Naive thymus-derived CD4-positive, alpha-beta T cell (primary cell): ENCODE measurements at places on chromosomes 6 and 20.

DNA sequence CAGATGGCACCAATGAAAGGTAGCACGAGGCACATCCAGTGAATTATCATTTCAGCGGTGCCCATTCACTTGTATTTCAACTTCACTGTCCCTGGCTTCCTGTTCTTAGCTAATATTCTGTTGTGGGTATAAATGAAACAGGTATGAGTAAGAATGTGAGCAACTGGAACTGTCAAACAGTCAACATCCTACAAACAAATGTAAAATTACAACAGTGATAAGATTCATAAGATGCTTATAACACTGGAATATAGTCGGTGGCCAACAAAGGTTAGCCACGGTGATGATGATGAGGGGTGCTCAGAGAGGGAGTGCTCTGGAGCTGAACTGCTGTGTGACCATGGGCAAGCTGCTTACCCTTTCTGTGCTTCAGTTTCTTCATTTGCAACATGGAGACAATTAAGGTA, 74.9 kb upstream of the TOX2 start:
- no peak for DNase-seq

DNA sequence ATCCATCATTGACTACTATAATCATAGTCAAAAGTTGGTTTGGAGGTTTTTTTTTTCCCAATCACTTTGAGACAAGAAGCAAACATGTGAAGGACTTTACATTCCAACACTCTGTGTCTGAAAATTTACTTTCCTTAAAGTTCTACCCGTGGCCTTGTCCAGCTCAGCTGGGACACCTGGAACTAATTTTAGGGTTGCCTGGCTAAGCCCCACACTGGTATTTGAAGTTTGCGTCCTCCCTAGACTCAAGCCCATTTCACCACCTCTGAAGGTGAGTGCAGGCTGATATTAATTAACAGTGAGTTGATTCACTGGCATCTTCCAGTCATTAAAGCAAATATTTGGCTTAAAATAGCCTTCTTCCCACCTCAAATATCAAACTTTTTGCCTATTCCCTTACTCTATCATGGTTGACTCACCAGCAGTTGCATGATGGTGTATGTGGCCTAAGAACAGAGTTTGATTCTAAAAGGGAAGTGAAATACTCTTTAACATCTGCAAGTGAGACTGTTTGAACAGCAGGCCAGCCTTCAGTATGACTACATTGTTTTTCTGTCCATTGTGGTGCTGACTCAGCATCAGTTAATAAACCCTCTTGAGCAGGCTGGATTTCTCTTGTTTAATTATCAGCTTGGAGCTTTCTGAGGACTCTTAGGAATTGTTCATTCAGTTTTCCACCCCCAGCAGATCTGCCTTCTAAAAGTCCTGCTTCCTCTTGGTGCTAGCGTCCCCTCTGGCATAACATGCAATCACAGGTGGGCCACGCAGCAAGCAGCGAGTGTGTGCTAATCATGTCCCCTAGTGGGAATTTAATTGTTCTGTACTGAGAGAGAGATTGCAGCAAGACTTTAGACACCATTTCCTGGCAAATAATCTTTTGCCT, 1.8 kb upstream of the PRDM1 start:
- no peak for DNase-seq

DNA sequence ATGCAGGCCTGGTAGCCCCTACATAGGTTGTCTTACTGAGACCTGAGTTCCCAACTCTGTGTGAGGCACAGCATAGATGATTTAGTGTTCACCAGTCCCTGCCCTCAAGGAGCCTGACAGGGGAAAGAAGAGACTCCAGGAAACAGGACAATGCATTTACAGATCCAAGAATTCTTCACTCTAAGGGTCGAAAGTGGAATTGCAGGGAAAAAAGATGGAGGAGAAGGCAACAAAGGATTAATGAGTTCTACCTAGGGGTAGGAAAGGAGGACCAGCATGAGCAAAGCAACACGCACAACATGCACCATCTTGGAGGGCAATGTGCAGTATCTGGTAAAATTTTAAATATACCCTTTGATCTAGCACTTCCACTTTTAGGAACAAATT, 5.9 kb downstream of the SPAG4 start:
- DNase-seq: no peak

DNA sequence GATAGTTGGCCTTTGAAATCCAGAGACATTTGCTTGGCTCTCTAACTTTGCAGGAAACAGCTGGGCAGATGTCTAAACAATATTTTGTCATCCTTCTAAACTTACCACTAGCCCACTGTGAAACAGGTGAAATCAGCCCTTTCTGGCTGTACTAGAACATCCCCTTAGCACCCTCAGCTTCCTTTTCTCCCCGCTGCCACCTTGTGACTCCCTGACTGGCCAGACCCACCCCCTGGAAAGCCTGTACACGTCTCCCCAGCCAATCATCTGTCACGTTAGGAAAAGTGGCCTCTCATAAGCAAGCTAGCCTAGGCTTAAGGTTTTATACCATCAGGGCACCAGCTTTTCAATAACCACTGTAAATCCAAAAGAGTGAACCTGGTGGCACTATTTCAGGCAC, 88.6 kb upstream of the E2F3 start:
- DNase-seq: no peak

GRCh38 chr6:37525460-37526357, 26.0 kb upstream of the CCDC167 start:
- DNase-seq: no peak

DNA sequence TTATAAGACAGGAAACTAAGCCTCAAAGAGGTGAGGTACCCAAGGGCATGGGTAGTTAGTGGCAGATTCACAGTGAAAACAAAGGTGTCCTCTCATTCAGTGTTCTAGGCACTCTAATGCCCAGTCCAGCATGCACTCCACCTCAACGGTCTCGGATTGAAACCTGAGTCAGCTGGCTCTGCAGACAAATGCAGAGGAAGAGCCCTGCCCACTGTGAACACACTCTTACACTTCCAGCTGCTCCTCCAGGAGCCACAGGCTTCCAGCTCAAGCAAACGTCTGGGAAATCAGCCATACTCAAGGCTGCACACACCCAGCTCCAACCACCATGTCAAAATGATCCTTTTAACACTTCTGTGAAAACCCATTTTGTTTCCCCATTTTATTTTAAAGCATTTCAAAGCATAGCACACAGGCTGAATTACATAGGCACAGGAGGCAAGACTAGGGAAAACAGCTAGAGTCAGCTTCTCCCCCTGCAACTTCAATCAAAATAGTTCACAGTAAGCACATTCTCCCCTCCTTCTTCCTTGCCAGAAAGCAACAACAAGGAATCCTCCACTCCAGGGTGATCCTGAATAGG, 3.0 kb upstream of the IL17A start:
- no peak for DNase-seq

DNA sequence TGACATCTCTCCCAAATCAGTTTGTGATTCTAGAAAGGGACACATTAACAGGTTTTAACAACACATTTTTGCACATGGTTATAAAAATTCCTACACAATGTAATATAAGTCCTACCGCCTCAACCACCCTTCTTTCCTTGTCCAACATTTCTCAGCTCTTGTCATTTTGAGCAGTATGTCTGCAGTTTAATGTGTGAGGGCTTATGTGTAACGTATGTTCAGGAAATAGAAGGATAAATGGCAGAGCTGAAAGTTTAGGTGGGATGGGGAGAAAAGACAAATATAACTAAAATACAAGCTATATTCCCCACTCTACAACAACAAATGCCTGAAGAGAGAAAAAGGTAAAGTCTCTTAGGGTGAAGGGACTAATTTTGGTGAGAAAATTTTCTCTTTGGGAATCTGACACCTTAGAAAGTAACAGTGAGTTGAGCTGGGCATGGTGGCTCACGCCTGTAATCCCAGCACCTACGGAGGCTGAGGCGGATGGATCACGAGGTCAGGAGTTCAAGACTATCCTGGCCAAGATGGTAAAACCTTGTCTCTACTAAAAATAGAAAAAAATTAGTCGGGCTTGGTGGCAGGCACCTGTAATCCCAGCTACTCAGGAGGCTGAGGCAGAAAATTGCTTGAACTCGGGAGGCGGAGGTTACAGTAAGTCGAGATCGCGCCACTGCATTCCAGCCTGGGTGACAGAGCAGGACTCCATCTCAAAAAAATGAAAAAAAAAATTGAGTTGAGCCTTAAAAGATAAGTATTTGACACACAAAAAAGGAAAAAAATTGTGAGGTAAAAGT, 5.1 kb downstream of the PNRC1 start:
- no peak for DNase-seq

DNA sequence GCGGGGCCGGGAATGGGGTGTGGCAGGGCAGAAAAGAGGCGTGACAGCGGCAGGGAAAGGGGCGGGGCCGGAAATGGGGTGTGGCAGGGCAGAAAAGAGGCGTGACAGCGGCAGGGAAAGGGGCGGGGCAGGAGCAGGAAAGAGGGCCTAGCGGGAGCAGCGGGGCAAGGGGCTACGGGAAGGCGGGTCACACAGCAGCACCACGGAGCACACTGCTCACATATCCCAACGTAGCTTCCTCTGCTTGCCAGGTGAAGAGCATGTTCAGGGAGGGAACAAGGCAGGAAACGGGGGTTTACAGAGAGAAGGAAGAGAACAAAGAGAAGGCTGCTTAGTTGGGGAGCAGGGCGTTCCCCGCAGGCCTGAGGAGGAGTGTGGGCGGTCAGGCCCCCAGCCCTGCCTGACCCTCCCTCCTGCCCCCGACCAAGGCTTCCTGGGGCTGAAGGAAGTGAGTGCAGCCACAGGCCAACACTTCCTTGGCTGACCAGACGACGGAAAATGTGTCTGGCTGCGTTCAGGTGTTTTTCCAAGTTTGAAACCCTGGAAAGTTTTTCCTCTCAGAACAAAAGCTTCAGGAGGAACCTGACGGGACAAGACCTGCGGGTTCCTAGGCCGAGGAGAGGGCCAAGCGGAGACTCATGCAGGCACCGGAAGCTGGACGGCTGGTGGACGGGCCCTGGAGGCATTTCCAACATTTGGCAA, 13.8 kb downstream of the UCKL1 start:
- peak; percentile 62 for DNase-seq

DNA sequence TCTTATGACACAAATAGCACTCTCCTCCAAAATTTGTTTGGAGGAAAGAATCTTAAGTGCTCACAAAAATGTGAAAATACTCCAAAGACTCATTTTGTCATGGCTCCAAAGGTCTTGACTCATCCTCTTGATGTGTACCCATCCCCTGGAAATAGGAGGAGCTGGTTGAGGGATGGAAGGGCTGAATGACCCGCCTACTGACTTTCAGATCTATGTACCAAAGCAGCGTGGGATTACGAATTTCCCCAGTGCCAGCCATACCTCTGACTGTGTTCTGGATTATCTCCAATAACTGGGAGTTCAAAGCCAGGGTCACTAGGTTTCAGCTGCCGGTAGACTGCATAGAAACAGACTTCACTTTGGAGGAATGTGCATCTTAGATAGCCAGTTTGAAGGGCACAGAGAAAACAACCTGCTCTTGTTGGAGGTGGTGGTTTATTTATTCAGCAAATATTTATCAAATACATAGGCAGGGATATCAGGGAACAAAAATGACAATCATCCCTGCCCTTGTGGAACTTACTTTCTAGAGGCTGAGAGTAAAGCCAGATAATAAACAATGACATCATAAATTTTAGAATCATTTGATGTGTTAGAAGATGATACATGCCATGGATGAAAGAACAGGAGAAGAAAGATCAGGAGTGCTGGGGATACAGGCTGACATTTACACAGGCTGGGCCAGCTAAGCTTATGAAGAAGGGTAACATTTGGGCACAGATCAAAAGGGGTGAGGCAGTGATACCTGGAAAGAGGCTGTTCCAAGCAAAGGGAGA, 246.6 kb downstream of the TBXT start:
- no peak for DNase-seq

DNA sequence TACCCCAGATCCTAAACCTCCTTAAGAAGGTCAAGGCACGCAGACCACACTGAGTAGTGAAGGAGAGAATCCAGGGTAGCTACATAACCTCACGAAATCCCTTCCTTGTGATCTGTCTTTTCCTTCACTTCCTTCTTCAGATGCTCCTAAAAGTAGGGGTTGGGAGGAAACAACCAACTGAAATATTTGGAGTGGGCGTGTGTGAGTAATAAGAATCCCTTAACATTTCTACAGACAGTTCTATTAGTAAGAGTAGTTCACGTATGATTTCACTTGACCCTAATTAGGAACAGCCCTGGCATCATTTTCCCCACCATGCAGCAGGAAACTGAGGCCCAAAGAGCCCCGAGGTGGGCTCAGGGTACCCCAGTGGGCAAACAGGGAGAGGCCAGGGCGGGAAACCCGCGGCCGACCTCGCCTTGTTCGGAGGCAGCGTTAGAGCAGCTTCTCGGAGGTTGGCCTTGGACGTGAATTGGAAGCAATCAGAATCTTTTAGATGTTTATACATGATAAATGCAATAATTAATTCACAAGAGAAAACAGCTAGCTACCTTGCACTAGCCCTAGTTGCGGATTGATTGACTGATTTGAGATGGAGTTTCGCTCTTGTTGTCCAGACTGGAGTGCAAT, 859 bp upstream of the RAE1 start:
- DNase-seq: no peak

DNA sequence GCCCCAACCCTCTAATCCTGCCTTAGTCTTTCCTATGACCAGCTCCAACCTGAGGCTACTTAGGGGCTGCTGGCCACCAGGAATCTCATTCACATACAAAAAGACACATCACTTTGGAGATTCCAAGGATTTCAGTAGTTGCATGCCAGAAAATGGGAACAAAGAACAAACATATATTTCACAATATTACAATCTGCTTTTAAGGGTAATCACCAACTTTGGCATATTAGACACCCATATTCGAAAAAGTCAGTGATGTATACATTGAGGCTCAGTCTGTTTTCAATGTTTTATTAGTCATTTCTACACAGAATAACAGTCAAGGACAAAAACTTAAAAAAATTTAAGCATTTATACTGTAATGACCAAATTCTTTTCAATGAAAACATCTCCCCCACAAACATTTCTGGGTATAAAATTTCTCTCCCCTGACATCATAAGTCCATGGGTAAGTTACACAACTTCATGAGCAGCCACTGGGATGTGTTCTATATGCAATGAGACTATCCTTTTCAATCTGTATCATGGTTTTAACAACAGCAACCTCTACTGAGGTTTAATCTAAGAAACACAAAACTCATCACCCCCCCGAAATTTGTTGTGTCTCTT, 103.5 kb downstream of the MAP7 start:
- DNase-seq: no peak

DNA sequence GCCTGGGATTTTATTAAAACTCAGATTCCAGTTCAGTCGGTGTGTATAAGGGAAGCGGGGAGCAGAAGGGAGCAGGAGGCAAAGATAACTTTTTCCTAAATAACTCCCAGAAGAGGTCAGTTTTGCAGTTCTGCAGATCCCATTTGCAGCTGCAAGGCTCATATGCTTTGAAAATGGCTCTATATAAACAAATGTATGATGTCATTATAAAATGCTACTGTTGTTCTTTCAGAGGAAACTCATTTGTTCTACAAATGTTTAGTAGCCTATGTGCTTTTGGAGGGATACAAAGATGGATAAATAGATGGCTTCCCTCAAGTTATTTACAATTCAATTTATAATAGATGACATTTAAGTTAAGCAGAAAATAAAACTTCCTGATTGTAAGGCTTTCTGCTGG, 29.2 kb upstream of the DSP start:
- DNase-seq: no peak

GRCh38 chr6:51844336-51844735, 243.1 kb downstream of the PKHD1 start:
- no peak for DNase-seq

- DNase-seq: no peak
These were observed 219.5 kb downstream of the SMOC2 start for GRCh38 chr6:168660400-168660945.
